ENCODE measurements at places on chromosomes 6 and 20.

DNA sequence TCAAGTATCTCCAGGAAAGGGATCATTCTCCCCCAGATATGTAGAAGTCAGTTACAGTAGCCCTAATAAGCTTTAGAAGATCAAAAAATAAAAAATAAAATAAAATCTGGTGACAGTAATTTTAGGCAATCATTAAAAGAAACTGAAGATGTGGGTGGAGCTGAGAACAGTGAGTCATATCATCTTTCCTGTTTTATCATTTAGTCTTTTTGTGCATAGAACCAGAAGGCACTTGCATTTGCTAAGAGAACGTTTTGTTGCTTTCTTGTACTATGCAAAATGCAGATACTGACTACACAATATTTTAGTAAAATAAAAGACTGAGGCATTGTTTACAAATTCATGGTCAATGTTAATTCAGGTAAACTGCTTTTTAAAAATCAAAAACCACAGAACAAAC is 497.4 kb upstream of the EPHA7 start:
- DNase-seq = no peak

GRCh38 chr6:83057705-83058321 is 7.8 kb downstream of the UBE3D start:
- peak; percentile 46 for DNase-seq

- DNase-seq = no peak
Observed at GRCh38 chr20:51440589-51440988, 101.9 kb downstream of the NFATC2 start.

DNA sequence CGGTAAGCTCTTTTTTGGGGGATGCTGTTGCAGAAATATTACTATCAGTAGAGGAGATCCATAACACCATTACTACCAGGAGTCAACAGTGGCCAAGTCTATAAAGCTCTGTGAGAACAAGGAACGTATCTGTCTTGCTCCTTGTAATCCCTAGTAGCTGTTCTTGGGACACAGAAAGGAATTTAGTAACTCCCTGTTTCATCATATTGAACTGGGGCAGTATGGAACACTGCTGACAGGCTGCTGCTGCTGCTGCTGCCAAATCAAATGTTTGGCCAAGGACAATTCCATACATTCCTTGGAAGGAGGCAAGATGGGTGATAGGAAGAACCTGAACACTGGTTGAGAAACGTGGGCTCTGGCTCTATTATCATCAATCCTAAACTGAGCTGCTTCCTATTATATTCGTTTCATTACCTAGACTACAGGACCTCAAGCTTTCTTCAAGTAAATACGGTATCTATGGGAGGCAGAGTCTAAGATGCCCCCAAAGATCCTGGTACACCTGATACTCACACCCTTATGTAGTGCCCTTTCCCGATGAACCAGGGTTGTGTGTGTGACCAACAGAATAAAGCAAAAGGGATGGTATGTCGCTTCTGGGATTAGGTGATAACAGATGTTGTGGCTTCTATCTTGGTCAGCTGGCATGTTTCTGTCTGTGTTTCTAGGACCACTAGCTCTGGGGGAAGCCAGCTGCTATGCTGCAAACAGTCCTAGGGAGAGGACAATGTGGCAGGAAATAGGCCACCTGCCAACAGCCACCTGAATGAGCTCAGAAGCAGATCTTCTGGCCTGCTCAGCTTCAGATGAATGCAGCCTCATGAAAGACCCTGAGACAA is 39.5 kb downstream of the ELOVL5 start:
- DNase-seq = peak; percentile 19

- DNase-seq = no peak
Observed at GRCh38 chr20:24668791-24669190, 199.4 kb downstream of the SYNDIG1 start.

DNA sequence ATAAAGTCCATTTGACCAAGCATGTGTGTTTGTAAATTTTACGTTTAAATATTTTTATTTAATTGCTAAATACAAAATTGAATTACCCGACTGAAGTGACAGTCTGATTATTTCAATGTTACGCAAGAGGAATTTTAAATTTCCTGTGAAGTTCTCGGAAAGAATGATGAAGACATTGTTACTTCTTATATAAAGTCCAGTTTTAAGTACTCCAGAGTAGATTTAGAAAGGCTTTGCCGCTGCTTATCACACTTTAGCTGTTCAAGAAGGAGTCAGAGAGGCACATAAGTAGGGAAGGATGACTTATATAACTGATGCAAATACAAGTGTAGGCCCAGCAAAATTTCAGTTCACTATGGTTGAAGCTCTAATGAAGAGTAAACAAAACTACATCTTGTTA is 265.1 kb upstream of the CITED2 start:
- no peak for DNase-seq

- no peak for DNase-seq
Observed at GRCh38 chr20:51350941-51351631, 191.4 kb downstream of the NFATC2 start.

DNA sequence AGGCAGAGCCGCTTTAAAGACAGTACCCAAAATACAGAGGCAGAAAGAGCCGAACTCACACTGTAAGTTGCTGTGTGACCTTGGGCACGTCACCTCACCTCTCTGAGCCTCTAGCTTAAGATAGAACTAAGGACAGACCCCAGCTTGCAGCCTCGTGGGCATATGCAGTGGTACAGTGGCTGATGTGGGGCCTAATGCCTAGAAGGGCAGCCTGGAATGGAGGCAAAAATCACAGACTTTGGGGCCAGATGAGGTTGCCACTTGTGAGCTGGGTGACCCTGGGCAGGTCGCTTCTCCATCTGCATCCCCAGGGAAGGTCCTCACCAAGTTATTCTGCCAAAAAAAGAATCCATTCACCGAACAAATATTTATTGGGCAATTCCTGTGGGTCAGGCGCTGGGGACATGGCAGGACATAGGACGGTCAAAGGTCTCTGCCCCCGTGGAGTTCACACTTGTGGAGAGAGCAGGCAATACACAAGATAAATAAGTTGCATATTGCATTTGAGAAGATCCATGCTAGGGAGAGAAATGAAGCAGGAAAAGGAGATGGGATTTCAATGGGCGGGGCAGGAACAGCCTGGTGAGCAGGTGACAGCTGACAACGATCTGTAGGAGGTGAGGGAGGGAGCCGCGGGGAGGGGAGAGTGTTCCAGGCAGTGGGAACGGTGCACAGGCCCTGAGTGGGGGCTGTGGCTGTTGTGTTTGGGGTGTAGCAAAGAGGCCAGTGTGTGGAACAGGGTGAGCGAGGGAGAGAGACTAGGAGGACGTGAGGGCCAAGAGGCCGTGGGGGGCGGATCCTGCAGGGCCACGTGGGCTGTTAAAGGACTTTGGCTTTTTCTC is 115.2 kb downstream of the CEBPB start:
- peak; percentile 52 for DNase-seq

- DNase-seq = no peak
Observed at GRCh38 chr20:36126836-36127527, 27.6 kb upstream of the EPB41L1 start.
